ENCODE measurements at places on chromosomes 16 and 17.

- no peaks in the 10 kb centered on the region for H3K27me3 ChIP-seq
- no peak for DNase-seq
- H3K36me3 ChIP-seq = no peaks in the 10 kb centered on the region
- H3K4me1 ChIP-seq = no peaks in the 10 kb centered on the region
- no peak overlapping the region for H3K27ac ChIP-seq
- no peak overlapping the region for H3K4me3 ChIP-seq
These were observed 38.6 kb upstream of the TBX2 start for GRCh38 chr17:61361084-61361483.

- DNase-seq = no peak
- no peaks in the 10 kb centered on the region for H3K4me1 ChIP-seq
- no peak overlapping the region for H3K27ac ChIP-seq
- no peaks in the 10 kb centered on the region for H3K36me3 ChIP-seq
These were observed 44.8 kb downstream of the TRARG1 start for GRCh38 chr17:1324201-1324771.

DNA sequence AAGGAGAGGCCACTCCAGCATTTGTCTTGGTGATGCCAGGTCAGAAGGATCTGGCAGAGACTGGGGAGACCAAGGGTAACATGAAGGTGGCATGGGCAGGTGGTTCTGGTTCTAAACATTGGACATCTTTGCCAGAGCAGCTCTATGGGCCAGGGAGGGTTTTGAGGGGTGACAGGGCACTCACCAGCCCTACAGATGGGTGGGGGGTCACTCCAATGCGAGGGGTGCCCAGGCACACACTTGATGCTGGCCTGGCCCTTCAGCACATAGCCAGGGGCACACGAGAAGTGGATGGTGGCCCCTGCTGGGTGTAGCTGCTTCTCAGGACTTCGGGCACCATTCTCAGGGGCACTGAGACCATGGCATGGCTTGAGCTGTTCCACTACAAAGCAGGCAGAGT is 5.5 kb upstream of the PHF12 start:
- no peak overlapping the region for H3K27ac ChIP-seq
- no peaks in the 10 kb centered on the region for H3K27me3 ChIP-seq
- no peak overlapping the region for H3K4me3 ChIP-seq
- no peak for DNase-seq
- no peaks in the 10 kb centered on the region for H3K4me1 ChIP-seq

GRCh38 chr16:74297145-74297665 is 591 bp downstream of the PSMD7 start:
- peaks cover 36% of the 10 kb centered on the region for H3K4me1 ChIP-seq
- H3K27ac ChIP-seq = peak overlapping the region; percentile 99
- H3K27me3 ChIP-seq = no peaks in the 10 kb centered on the region
- H3K36me3 ChIP-seq = peaks cover 50% of the 10 kb centered on the region

GRCh38 chr17:74512624-74513091 is 18.6 kb downstream of the CD300LB start:
- peaks cover 31% of the 10 kb centered on the region for H3K4me1 ChIP-seq
- DNase-seq = peak; percentile 80
- H3K27me3 ChIP-seq = peaks cover 14% of the 10 kb centered on the region
- peak overlapping the region; percentile 90 for H3K27ac ChIP-seq

GRCh38 chr16:67934306-67935100 is 2.1 kb downstream of the PSMB10 start:
- H3K27ac ChIP-seq = peak overlapping the region; percentile 100
- H3K36me3 ChIP-seq = peaks cover 53% of the 10 kb centered on the region
- peak; percentile 10 for DNase-seq
- no peaks in the 10 kb centered on the region for H3K27me3 ChIP-seq

GRCh38 chr17:12789075-12789480 is 220 bp upstream of the ARHGAP44 start:
- peaks cover 7% of the 10 kb centered on the region for H3K4me1 ChIP-seq
- peaks cover 32% of the 10 kb centered on the region for H3K27me3 ChIP-seq
- peak; percentile 54 for DNase-seq
- peak overlapping the region; percentile 34 for H3K4me3 ChIP-seq
- no peak overlapping the region for H3K27ac ChIP-seq

GRCh38 chr17:39737206-39737759 is 455 bp upstream of the GRB7 start:
- no peak overlapping the region for H3K4me3 ChIP-seq
- H3K27me3 ChIP-seq = peaks cover 6% of the 10 kb centered on the region
- H3K4me1 ChIP-seq = peaks cover 24% of the 10 kb centered on the region
- no peak for DNase-seq
- no peak overlapping the region for H3K27ac ChIP-seq

- H3K27me3 ChIP-seq = peaks cover 5% of the 10 kb centered on the region
- no peak overlapping the region for H3K4me3 ChIP-seq
- no peaks in the 10 kb centered on the region for H3K36me3 ChIP-seq
These were observed 5.1 kb upstream of the CALCOCO2 start for GRCh38 chr17:48825446-48826381.

- no peak for DNase-seq
- peaks cover 24% of the 10 kb centered on the region for H3K4me1 ChIP-seq
- no peak overlapping the region for H3K27ac ChIP-seq
- no peak overlapping the region for H3K4me3 ChIP-seq
These were observed 7.3 kb downstream of the CYGB start for GRCh38 chr17:76530095-76530723.

DNA sequence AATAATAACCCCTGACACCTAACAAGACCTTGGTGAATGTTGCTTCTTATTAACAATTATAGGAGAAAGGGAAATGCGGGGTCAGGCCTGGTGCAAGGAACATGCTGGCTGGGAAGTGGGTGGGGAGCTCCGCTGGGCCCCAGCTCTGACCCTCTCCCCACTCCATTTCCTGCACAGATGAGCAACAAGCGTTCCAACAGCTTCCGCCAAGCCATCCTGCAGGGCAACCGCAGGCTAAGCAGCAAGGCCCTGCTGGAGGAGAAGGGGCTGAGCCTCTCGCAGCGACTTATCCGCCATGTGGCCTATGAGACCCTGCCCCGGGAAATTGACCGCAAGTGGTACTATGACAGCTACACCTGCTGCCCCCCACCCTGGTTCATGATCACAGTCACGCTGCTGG is 23.0 kb downstream of the RHBDL3 start:
- H3K4me1 ChIP-seq = no peaks in the 10 kb centered on the region
- DNase-seq = no peak
- no peak overlapping the region for H3K27ac ChIP-seq
- no peak overlapping the region for H3K4me3 ChIP-seq
- peaks cover 4% of the 10 kb centered on the region for H3K27me3 ChIP-seq

- H3K27ac ChIP-seq = no peak overlapping the region
- H3K4me3 ChIP-seq = no peak overlapping the region
- H3K4me1 ChIP-seq = no peaks in the 10 kb centered on the region
- DNase-seq = no peak
- no peaks in the 10 kb centered on the region for H3K36me3 ChIP-seq
- H3K27me3 ChIP-seq = peaks cover 2% of the 10 kb centered on the region
These were observed 27.7 kb downstream of the ABCA8 start for GRCh38 chr17:68927516-68927915.

- no peaks in the 10 kb centered on the region for H3K4me1 ChIP-seq
- DNase-seq = no peak
- no peak overlapping the region for H3K27ac ChIP-seq
- no peak overlapping the region for H3K4me3 ChIP-seq
- H3K36me3 ChIP-seq = no peaks in the 10 kb centered on the region
These were observed 301.1 kb downstream of the IRF8 start for GRCh38 chr16:86199871-86200695.

DNA sequence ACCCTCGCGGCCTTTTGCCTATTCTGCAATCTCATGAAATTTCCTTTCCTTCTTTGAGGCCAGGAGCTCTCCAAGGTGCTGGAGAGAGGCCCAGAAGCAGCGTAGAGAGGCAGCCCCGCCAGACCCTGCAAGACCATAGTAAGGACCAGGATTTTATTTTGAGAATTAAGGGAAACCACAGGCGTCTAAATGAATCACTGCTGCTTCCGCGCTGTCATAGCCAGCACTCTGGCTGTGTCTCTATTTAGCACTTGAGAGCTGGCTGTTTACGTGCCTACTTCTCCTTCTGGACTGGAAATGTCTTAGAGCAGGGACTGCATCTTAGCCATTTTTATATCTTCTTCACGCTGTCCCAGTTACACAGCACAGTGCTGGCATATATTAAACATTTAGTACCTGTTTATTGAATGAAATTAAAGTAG is 37.6 kb upstream of the PIRT start:
- peaks cover 18% of the 10 kb centered on the region for H3K27me3 ChIP-seq
- DNase-seq = peak; percentile 46
- no peaks in the 10 kb centered on the region for H3K4me1 ChIP-seq

- no peak overlapping the region for H3K4me3 ChIP-seq
- no peak for DNase-seq
- H3K27me3 ChIP-seq = no peaks in the 10 kb centered on the region
- no peak overlapping the region for H3K27ac ChIP-seq
- no peaks in the 10 kb centered on the region for H3K36me3 ChIP-seq
These were observed 262.4 kb upstream of the CDH8 start for GRCh38 chr16:62298600-62298999.

DNA sequence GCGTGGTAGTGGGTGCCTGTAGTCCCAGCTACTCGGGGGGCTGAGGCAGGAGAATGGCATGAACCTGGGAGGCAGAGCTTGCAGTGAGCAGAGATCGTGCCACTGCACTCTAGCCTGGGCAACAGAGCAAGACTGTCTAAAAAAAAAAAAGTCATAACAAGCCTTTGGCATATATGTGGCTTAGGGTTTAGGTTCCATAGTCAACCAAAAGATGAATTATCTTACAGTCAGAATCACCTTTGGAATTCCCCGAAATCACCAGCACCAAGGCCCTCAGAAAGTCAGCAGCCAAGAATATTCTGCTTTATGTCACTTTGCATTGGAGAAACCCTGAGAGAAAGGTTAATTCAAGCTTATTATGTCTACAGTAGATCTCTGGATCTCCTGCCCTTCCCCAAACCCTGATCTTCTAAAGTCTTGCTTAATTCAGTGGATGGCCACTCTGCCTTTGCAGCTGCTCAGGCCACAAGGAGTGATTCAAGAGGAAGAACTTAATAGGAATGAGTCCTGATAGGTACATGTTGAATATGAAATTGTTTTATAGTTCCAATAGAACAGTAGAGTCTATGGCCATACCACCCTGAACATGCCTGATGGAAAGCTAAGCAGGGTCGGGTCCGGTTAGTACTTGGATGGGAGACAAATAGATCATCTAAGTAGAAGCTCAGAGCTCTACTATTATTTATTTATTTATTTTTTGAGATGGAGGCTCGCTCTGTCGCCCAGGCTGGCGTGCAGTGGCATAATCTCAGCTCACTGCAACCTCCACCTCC is 196.0 kb upstream of the CACNG5 start:
- no peaks in the 10 kb centered on the region for H3K27me3 ChIP-seq
- no peak overlapping the region for H3K4me3 ChIP-seq
- no peak for DNase-seq
- peaks cover 35% of the 10 kb centered on the region for H3K4me1 ChIP-seq
- no peak overlapping the region for H3K27ac ChIP-seq

GRCh38 chr17:48605991-48606891 is 1.5 kb upstream of the HOXB6 start:
- DNase-seq = no peak
- H3K36me3 ChIP-seq = no peaks in the 10 kb centered on the region
- H3K27ac ChIP-seq = no peak overlapping the region
- peaks cover 16% of the 10 kb centered on the region for H3K4me1 ChIP-seq
- no peak overlapping the region for H3K4me3 ChIP-seq

DNA sequence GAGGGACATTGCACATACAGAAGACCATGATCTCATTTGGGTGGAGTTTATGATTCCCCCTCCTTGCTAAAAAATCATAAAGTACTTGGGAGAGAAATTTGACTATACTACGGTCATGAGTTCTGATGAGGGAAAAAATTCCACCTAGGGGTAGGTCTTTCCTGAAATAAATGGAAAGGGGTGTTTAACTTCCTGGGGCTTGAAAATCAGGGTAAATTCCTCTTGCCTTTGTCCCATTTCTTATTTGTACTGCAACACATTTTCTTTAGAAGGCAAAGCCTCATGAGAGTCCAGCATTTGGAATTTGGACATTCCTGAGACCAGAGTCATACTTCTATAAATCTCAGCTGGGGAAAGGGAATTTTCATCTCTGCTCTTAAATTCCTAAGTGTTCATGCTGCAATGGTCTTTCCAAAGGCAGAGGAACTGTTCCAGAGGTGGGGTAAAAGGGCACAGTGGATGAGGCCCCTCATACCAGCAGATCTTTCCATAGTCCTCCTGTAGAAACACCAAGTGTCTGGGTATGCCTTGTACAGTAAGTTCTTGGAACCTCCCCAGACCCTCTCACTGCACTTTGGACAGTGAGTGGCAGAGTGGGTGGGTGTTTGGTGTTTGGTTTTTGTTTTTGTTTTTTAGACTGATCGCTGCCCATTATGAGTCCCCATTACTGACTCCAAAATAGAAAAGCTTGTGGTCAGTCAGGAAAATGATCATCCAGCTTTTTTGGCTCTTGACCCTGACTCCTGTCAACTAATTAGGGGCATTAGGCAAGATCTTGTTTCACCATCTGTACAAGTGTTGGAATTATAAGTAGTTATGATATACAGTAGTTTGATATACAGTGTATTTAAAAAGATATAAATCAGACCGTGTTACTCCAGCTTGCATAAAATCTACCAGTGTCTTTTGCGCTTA is 6.0 kb downstream of the LYRM1 start:
- H3K4me3 ChIP-seq = no peak overlapping the region
- peaks cover 58% of the 10 kb centered on the region for H3K4me1 ChIP-seq
- H3K27me3 ChIP-seq = no peaks in the 10 kb centered on the region
- H3K27ac ChIP-seq = no peak overlapping the region

DNA sequence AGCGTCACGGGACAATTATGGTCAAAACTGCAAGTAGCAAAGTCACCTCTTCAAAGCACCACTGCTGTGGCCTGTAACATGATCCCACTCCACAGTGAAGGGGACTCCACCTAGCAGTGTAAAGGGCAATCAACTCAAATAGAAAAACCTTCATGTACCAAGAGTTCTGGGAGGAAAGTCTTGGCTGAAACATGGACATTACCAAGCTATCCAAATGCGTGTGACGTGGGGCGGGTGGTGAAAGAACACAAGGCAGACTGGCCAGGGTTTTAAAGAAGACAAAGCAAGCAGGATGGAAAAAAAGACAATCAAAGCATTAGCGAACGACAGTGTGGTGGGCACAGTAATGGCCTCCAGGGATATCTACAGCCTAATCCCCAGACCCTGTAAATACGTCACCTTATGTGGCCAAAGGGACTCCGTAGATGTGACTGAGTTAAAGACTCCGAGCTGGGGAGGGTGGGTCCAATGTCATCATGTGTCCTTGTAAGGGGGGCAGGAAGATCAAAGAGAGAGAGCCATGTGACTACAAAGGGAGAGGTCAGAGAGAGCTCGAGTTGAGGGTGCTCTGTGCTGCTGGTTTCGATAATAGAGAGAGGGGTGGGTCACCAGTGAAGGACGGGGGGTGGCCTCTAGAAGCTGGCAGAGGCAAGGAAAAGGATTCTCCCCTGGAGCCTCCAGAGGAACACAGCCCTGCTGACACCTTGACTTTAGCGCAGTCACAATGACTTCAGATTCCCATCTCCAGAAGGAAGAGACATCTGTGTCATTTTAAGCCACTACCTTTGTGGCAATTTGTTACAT is 6.0 kb downstream of the HSDL1 start:
- H3K36me3 ChIP-seq = peaks cover 3% of the 10 kb centered on the region
- DNase-seq = peak; percentile 59
- H3K27ac ChIP-seq = peak overlapping the region; percentile 32
- H3K4me1 ChIP-seq = peaks cover 49% of the 10 kb centered on the region
- H3K27me3 ChIP-seq = no peaks in the 10 kb centered on the region
- no peak overlapping the region for H3K4me3 ChIP-seq

- no peak overlapping the region for H3K4me3 ChIP-seq
- no peaks in the 10 kb centered on the region for H3K36me3 ChIP-seq
- H3K4me1 ChIP-seq = no peaks in the 10 kb centered on the region
- no peaks in the 10 kb centered on the region for H3K27me3 ChIP-seq
These were observed 109.0 kb upstream of the DHX40 start for GRCh38 chr17:59456428-59456827.

All from activated CD4-positive, alpha-beta T cell treated with anti-CD3 and anti-CD28 coated beads for 36 hours (primary cell).